ENCODE measurements at places on chromosomes 11 and 22.

DNA sequence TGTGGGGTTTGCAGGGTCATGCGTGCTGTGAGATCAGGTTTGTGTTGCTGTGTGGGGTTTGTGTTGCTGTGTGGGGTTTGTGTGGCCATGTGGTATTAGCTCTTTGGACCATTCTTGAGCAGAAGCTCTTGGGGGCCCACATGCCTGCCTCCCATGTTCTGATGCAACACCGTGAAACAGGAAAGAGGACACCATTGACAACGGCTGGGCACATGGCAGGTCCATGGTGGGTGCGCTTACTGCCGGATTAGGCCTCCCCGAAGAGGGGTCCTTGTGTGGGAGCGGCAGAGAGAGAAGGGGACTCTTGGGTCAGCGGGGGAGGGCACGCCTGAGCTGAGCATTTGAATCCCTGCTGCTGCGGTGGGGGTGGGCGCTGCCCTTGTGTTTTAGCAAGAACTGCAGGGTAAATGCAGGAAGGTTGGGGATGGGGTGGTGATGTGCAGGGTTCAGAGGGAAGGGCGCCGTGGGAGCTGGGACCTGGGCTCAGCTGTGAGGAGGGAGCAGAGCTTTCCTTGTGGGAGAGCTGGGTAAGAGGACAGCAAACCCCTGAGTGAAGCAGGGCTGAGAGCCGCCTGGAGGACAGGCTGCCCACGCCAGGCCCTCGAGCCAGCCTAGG, 361.5 kb downstream of the TBC1D22A start:
- no peak for DNase-seq

GRCh38 chr11:22711071-22711770, 44.8 kb downstream of the GAS2 start:
- DNase-seq: no peak

DNA sequence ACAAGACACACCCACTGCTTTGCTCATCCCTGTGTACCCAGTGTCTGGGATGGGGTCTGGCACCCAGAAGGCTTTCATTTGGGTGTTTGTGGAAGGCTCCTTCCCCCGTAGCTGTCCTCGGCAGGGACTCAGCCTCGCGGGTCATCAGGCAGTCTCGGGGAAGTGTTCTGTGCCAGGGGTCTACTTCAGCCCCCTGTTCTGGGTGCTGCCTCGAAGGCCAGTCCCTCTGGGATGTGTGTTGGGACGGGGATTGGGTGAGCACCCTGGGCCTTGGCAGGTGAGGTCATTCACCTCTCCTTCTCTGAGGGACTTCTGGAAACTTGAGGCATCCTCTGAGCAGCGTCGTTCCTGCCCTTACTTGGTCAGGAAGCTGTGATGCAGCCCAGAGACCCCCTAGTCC, 65.5 kb downstream of the RPUSD4 start:
- no peak for DNase-seq

DNA sequence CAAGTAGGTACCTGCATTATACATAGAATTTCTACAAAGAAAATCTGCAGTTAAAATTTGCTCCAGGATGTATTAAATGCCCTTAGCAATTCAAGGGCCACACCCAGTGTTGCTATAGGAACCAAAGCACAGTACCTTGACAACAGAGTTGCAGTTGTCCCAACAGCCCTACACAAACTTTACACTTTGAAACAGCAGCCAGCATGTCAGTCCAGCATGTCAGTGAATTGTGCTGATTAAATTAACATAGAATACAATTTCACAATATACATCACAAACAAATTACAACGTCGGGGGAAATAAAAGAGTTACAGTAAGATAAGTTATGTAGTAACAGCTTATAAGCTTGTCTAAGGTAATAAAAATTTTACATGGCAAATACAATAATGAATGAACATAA, 389.2 kb downstream of the SOX6 start:
- no peak for DNase-seq

DNA sequence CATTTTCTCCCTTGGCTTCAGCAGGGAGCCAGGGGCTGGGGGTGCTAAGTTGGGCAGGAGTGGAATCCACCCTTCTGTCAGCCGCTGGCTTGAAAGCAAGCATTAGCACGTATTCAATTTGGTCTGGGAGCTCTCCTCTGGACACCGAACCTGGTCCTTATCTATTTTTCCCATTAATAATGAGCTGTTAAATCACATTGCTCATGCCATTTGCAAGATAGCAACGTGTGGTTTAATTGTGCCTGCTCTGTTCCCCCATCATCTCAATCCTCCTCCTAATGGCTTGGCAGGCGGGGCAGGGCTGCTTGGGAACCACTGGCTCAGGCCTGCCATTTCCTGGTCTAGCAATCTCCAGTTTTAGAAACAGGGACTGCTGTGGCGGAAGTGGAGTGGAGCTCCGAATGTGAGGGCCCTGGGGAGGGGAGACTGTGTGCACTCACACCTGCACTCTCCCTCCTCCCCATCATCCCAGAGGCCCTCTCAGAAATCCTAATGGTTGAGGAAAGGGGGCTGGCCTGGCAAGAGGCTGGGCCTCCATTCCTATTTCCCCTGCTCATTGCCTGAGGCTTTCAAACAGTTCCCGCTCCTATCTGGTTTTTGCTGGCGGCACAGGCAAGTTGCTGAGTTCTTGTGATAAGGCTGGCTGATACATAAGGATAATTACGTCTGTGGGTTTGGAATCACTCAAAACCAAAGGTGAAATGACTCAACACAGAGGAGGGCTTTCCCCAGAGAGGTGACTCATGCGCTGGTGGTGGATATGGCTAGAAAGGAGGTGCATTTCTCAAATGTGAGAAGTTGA, 201.2 kb upstream of the E2F8 start:
- no peak for DNase-seq

DNA sequence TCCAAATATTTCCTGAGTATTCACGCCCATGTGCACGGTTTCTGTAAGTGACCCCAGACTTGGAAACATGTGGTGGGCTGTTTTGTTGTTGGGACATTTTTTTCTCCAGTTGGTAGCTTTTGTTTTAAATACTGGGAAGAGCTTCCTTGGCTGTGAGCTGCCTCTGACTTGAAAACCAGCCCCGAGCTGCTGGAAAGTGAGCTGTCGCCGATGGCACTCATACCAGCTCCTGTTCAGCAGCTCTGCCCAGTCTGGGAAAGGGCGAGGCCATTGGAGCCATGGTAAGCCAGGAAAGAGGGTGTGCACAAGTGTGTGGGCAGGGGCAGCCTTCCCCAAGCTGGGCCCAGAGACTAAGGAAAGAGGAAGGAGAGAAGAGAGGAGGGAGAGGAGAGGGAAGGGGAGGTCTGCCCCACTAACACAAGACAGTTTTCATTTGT, 3.2 kb upstream of the FLI1 start:
- no peak for DNase-seq

- DNase-seq: no peak
These were observed 62.4 kb upstream of the BMAL1 start for GRCh38 chr11:13215149-13215548.

DNA sequence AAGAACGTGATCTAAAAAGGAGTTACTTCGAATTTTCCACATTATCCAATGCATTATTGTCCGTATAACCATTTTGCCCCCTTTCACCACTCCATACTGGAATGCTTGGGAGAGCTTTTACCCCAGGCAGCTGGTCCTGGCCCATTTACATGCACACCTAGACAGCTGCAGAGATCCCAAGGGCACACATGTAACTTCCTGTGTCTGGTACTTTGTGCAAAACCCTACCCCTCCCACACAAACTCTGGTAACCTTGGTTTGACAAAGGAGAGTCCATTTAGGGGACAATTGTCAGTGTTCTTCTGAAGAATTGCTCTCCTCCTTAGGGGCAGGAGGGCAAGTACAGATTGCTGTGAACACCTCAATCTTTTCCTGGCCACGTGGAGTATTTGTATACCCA, 57.3 kb upstream of the SORL1 start:
- DNase-seq: no peak

GRCh38 chr11:86021377-86021776, 47.5 kb downstream of the PICALM start:
- DNase-seq: no peak

GRCh38 chr11:76419896-76420295, 24.9 kb upstream of the EMSY start:
- DNase-seq: peak; percentile 50

GRCh38 chr22:44625981-44626687, 75.9 kb upstream of the PRR5 start:
- peak; percentile 69 for DNase-seq

- DNase-seq: no peak
These were observed 13.6 kb downstream of the BLID start for GRCh38 chr11:122102426-122102825.

- DNase-seq: no peak
These were observed 72.7 kb upstream of the RTL6 start for GRCh38 chr22:44570476-44571445.

GRCh38 chr22:23565305-23565914, 14.7 kb downstream of the IGLL1 start:
- DNase-seq: no peak

GRCh38 chr22:29204455-29205183, 1.1 kb upstream of the EMID1 start:
- no peak for DNase-seq

DNA sequence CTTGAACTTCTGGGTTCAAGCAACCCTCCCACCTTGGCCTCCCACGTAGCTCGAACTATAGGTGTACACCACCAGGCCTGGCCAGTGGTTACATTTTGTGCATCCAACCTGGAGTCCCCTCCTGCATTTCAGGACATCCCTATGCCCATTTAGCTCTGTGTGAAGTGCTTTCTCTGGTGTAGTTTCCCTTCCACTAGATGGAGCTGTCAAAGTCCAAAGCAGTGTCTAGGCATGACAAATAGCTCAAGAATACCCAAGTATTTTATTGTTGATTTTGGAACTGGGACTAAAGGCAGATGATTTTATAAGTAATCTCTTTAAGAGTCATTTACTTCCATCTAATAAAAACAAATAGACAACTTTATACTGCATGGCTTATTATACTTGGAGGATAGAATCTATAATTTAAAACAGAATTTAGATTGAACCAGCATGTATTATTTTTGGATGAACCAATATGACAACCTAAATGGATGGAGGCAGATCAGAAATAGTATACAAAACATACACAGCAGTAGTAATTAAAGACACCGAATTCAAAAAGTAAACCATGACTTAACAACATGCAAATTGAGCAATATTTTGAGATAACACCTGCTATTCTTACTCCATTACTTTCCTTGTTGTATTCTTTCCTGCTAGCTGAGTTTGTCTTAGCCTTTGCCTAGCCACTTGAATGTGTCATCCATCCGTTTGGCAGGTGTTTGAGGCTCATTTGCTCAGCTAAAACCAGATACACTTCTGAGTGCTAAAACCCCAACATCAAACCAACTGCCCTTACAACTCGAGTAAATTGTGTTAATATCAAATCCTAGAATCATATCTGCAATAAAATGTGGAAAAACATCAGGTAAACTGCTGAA, 37.7 kb downstream of the EIF4ENIF1 start:
- peak; percentile 51 for DNase-seq

GRCh38 chr11:105705786-105706530, 96.1 kb downstream of the GRIA4 start:
- DNase-seq: no peak

- no peak for DNase-seq
These were observed 103.7 kb upstream of the CLMP start for GRCh38 chr11:123298488-123299447.

DNA sequence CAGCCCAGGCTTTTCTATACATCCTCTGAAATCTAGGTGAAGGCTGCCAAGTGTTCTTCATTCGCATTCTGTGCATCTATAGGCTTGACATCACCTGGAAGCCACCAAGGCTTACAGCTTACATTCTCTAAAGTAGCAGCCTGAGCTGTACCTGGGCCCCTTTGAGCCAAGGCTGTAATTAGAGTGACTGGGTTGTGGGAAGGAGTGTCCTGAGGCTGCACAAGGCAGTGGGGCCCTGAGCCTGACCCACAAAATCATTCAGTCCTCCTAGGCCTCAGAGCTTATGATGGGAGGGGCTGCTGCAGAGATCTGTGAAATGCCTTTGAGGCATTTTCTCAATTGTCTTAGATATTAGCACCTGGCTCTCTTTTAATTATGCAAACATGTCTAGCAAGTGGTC, 33.0 kb upstream of the RDX start:
- DNase-seq: no peak

- no peak for DNase-seq
These were observed 115.2 kb upstream of the TEAD1 start for GRCh38 chr11:12559011-12559410.

DNA sequence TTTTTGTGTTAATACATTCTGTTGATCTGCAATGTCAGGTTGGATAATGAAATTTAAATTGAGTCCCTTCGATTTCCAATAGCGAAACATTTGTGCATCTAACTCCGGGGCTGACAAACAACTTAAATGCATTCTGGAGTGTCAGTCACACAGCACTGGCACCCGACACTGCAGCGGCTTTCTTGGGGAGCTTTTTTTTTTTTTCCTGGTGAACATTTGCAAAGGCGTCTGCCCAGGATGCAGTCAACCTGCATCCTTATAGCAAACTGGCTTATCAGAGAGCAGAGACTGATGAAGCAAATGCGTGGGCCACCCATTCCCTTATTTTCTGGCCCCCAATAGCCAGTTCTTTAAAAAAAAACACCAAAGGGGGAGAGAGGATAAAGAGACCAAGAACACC, 1167.7 kb downstream of the LRRC4C start:
- DNase-seq: no peak

- no peak for DNase-seq
These were observed 857.9 kb downstream of the TBC1D22A start for GRCh38 chr22:47620391-47620790.

DNA sequence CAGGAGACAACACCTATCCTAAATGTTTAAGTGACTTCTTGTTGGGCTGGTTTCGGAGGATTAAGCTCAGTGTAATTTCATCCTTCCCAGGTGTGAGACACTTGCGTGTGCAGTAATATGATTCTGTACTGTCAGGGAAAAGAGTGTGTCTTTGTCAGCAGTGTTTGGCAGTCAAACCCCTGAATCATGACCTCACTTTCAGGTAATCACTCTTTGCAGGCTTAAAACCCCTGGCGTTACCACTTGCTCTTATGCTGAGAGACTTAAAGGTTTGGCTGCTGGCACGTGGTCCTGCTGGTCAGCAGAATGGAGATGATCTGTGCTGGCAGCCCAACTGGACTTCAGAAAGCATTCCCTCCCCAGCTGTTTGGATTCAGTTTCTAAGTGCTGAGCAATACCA, 56.1 kb downstream of the APIP start:
- DNase-seq: no peak

GRCh38 chr11:134240592-134240991, 12.6 kb downstream of the THYN1 start:
- no peak for DNase-seq

DNA sequence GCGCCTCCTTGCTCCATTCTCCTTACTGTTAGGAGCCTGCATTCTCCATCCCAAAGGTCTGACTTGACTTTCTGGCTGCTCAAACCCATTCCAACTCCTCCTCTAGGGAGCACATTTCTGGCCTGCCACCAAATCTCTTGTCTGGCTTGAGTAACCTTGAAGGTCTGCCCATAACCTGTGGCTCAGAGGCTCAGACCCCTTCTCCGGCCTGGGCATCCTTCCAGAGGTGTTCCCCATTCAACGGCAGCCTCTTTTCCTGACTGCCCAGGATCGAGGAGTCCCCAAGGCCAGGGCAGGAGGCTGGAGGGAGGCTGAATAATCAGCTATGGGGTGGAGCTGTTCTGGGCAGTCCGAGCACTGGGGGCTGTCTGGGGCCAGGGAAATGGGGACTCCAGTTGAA, 2.2 kb downstream of the RAD9A start:
- DNase-seq: no peak

- no peak for DNase-seq
These were observed 12.5 kb upstream of the TP53I11 start for GRCh38 chr11:44963136-44963535.

- no peak for DNase-seq
These were observed 57.6 kb upstream of the NECTIN1 start for GRCh38 chr11:119786431-119787073.

GRCh38 chr11:134389464-134390180, 22.4 kb downstream of the B3GAT1 start:
- DNase-seq: no peak

- no peak for DNase-seq
These were observed 6.7 kb downstream of the KCNJ5 start for GRCh38 chr11:128897826-128898225.

All from germinal center (tissue), 1 donor.